ENCODE measurements at places on chromosomes 6 and 20.

DNA sequence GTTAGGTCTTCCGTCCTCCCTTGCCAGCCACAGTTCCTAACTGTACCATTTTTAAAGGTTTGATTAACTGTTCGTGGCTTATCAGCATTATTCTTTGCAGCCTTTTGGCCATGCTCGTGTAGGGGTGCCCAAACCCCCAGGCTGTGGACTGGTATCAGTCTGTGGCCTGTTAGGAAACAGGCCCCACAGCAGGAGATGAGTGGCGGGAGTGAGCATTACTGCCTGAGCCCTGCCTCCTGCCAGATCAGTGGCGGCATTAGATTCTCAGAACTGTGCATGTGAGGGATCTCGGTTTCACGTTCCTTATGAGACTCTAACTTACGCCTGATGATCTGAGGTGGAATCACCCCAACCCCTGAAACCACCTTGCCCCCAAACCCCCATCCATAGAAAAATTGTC, 79.3 kb downstream of the TBC1D7 start:
- no peak for DNase-seq

GRCh38 chr6:97361286-97361685, 78.3 kb upstream of the MMS22L start:
- no peak for DNase-seq

DNA sequence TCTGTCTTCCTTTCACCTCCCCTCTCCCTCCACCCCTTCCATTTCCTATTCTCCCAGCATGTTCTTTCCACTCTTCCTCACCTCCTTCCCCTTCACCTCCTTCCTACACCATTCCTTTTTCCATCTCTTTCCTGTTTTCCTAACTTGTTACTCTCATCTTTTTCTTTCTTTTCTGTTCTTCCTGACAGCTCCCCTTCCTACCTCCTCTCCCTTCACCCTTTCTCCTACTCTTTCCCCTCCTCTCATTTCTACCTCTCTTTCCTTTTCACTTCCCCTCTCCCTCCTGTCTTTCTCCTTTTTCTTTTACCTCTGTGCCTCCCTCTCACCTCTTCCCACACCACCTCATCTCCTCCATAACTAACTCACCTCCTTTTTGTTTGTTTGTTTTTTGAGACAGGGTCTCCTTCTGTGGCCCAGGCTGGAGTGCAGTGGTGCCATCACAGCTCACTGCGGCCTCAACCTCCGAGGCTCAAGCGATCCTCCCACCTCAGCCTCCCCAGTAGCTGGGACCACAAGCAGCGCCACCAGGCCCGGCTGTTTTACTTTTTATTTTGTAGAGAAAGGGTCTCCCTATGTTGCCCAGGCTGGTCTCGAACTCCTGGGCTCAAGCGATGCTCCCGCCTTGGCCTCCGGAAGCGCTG, 864 bp upstream of the ARFGEF2 start:
- DNase-seq: no peak

DNA sequence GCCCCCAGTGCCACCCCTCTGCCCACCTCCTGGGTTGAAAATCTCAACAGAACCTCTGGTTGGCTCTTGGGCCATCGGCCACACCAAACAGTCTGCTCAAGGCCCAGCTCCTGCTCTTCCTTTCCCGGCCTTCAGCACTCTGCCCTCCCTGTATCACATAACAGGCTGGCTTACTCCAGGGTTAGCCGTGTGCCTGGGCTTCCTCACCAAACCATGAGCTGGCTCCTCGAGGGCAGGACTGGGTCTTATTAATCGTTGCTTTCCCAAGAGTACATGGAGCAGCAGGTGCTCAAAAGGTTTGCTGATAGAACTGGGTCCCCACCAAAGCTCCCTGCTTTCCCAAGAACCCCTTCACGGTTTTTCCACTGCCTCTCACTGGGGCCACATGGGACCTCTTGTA, 12.7 kb upstream of the FAM83C start:
- no peak for DNase-seq

- DNase-seq: no peak
These were observed 1074.3 kb downstream of the KIF16B start for GRCh38 chr20:15498926-15499325.

GRCh38 chr6:3745566-3746118, 5.9 kb downstream of the PXDC1 start:
- DNase-seq: no peak

DNA sequence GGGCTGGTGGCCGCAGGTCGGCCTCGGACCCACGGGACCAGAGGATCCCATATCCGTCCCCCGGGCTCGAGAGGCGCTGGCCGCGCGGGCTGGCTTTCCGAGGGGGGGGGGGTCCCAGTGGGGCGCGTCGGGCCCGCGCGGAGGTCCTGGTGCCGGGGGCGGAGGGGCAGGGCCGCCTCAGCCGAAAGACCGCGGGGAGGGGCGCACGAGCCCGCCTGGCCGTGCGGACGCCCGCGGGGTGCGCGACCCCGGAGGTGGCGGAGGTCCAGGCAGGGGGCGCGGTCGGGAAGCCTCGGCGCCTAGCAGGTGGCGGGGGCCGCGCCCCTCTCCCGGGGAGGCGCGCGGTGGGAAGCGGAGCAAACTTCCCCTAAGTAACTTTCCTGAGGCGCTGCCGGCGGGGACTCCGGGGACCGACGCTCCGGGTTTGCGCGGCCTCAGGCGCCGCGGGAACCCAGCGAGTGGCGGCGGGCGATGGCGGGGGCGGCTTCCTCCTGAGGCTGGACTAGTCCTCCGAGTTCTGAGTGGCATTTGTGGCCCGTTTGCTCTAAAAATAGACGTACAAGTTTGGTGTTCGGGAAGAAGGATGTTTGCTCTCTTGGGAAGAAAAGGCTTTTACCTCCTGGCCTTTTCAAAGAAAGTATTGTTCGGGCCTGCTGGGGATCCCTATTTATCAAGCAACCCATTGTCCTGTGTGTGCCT, 26.5 kb upstream of the BTBD3 start:
- no peak for DNase-seq

DNA sequence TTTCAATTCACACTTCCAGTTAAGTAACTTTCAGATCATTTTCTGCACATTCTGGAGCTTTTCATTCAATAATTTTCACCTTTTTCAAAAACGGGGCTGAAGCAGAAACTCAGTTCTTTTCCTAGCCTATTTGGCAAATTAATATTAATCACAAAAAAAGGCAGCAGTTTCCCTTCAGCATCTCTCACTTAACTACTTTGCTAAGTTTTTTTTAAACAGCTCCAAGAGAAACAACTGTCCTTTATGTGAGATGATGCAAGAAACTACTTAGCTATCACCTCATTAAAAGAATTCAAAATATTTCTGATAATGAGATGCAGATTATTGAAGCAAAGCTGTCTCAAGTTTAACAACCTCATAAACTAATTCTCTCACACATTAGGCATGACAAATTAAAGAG, 11.8 kb downstream of the CASS4 start:
- DNase-seq: no peak

DNA sequence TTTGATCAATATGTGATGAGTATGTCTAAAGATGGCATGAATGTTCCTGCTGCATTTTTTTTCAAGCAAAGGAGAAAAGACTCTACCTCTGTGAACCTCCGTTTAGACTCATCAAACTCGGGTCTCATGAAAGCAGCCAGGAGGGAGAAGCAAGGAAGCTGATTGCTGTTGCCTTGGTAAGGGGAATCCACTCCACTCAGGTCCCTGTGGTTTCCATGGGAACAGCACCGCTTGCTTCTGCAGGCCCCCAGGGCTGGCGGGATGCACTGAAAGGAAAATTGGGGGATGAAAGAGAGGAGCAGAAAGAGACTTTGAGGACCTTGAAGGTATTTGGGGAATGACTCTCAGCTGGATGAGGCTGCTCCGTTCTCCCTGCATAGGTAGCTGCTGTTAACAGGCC, 249.6 kb upstream of the RIN2 start:
- no peak for DNase-seq

- peak; percentile 13 for DNase-seq
These were observed 11.6 kb upstream of the ELOVL5 start for GRCh38 chr6:53360093-53360912.

- DNase-seq: no peak
These were observed 100.2 kb upstream of the HMGN3 start for GRCh38 chr6:79334674-79335073.

- no peak for DNase-seq
These were observed 407.0 kb upstream of the SOX4 start for GRCh38 chr6:21186479-21187055.

- DNase-seq: no peak
These were observed 372.2 kb downstream of the CDH26 start for GRCh38 chr20:60330461-60330860.

GRCh38 chr20:64049060-64049877, at the start of gene SOX18:
SOX18 (minus strand) TSS chr20:64049639; CDS start chr20:64049516, 123 bp downstream.
- DNase-seq: peak; percentile 90

DNA sequence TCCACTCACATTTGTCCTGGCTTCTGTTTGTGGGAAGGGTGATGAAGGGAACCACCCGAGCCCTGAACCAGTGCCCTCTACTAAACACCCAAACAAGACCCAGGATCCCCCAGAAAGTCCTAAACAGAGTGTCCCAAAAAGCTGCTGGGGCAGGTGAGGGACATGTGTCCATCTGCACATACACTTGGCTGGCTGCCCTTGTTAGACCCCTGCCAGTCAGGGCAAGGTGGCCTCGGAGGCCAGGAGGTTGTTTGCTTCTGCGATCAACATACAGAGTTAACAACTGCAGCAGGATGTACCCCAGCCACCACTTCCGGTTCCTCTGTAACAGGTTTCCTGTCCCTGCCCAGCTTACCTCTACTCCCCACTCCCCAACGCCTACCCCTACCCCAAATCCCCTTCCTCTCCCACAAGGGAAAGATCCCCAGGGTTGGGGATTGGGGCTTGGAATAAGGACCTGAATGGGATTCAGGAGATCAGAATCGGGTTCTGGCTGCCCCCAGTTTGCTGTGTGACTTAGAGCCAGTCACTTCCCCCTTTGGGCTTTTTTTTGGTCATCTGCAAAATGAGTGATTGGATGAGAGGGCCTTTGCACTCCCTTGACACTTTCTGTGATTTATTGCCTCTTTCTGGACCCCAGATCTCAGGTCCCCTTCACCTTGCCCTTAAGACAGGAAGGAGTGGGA, 13.9 kb downstream of the DEF6 start:
- no peak for DNase-seq

DNA sequence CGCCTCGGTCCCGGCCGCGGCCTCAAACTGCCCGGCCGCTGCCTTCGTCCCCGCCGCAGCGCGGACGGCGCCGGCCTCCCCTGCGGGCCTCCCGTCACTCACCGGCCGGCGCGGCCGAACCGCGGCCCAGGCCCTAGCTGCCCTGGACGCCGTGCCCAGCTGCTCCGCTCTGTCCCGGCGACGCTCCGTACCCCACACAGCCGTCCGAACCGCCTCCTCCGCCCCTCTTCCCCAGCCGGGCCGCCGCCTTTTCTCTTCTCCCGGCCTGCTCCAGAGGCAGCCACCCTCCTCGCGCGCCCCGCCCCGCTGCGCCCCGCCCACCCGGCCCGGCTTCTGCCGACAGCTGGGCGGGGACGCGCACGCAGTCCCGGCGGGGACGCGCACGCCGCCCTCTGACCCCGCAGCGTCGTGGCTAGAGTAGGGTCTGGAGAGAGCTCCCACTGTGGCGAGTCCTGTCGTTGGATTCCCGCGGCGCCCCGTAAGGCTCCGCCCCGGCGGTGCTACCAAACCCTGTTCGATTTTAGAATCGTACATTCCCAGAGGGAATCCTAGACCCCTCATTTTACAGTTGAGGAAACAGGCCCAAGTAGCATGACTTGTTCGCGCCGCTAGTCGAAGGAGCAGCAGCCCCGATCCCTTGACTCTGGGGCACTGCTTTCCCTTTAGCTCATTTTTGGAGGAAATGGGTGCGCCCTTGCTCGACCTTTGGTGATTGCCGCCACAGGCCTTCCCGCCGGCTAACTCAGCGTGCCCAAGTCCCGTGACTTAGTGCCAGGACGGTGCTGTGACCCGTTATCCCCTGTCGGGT, at the start of gene FBXO30:
TSS of gene FBXO30 (minus strand) at position 295 of the 808 bp plus-strand sequence. CDS start 8,390 bp downstream, outside the sequence.
- DNase-seq: peak; percentile 93

- no peak for DNase-seq
These were observed 305.8 kb downstream of the CD83 start for GRCh38 chr6:14423330-14423729.

GRCh38 chr20:16273812-16274555, 299.3 kb downstream of the KIF16B start:
- DNase-seq: no peak

- DNase-seq: no peak
These were observed 145.3 kb downstream of the KHDC1L start for GRCh38 chr6:73079978-73080377.

DNA sequence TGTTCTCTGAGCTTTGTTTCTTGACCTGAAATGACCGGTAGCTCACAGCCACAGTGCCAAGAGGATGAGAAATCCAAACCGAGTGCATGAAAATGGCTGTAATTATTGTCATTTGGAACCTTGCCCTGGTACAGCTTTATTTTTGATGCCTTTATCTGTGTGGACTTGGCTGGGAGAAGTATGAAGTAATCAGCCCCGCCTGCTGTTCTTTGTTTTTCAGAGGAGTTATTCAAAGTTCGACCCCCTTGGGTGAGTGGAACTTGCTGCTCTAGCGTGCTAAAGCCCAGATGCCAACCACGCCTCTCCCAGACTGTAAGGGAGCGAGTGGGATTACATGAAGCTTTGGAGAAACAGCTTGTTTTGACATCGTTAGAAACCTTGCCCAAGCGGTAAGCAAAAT, 48.3 kb downstream of the ECT2L start:
- DNase-seq: peak; percentile 56

- no peak for DNase-seq
These were observed 86.9 kb upstream of the GCM1 start for GRCh38 chr6:53235508-53235907.

GRCh38 chr6:145275019-145275418, 460.3 kb downstream of the EPM2A start:
- DNase-seq: no peak

DNA sequence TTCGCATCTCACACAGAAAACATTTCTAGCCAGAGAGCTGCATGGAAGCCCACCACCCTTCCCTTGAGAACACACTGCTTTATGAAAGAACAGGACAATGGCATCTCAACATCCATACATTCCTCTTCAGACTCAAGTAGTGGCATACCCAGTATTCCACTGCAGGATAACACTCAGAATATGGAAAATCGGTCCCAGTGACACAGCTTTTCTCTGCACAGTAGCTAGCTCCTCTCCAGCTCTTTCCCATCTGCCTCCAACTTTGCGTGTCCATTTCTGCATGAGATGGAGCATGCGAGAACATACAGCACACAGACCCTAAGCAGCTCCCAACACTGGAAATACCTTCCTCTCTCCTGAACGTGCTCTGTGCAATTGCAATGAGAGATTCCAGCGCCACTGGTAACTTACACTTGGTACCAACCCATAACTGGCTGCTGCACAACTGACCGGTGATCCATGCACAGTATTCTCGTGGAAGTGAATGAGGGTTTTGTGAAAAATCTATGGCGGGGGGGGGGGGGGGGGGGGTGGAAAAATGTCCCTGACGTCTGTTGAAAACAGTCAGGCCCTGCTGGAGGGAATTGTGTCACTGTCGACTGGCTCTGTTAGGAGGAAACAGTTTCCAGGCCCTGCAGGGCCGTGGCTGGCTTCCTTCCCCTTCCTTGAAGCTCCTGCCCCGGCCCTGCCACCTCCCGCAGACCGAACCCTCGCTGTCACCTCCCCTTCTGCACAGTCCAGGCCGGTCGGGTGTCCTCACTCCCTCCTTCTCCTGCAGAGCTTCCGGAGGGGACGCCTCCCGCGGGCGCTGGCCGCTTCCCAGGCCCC, 265.9 kb upstream of the QKI start:
- DNase-seq: no peak
